ENCODE measurements at places on chromosomes 1 and 21.
A peak's percentile ranks its signal among the peaks of the same experiment; 100 is the strongest.

GRCh38 chr21:37452227-37452626, 85.7 kb downstream of the DYRK1A start:
- DNase-seq = no peak

GRCh38 chr1:119978018-119978505, 81.7 kb upstream of the ADAM30 start:
- DNase-seq = no peak

DNA sequence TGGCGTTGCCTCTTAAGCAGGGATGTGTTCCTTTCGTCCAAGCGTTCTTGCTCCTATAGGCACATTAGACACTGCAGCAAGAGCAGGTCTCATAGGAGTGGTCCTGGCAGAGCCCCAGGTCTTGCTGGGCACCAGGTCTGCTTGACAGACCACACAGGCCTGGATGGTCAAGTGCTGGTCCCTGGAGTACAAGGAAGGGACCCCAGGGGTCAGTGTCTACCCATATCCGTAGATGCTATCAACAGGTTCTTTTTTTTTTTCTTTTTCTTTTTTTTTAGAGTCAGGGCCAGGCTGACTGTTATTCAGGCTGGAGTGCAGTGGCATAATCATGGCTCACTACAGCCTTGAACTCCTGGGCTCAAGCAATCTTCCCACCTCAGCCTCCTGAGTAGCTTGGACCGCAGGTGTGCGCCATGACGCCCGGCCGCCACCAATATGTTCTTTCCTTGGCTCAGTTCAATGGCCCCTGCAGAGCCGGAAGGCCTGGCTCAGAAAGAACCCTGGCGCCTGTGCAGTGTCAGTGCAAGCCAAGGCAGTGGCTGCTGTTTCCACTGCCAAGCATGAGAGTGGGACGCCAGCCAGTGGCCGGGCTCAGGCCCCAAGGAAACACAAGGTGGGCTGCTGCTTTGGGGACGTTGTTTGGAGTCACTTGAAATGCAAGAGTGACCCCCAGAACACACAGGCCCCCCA, 10.0 kb upstream of the TNFRSF8 start:
- DNase-seq = no peak

- DNase-seq = no peak
Measured at GRCh38 chr1:32965251-32965747, 690 bp upstream of the RNF19B start.

DNA sequence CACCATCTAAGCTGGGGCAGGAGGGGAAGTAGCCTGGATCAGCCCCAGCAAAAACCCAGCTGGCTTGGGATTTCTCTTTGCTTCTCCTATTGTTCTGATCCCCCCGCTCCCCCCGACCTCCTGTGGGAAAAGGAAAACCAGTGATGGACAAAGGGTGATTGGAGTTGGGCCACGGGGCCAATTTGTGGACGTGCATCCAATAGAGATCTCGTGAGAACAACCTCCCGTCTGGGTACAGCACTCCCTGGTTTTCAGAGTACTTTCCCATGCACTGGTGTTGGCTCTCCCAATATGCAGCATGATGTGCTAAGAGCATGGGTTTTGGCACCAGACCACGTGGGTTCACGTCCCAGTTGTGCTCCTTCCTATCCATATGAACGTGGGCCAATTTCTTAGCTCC, 9.0 kb downstream of the BLACAT1 start:
- no peak for DNase-seq

GRCh38 chr1:165747632-165748447, 20.8 kb downstream of the TMCO1 start:
- DNase-seq = no peak

DNA sequence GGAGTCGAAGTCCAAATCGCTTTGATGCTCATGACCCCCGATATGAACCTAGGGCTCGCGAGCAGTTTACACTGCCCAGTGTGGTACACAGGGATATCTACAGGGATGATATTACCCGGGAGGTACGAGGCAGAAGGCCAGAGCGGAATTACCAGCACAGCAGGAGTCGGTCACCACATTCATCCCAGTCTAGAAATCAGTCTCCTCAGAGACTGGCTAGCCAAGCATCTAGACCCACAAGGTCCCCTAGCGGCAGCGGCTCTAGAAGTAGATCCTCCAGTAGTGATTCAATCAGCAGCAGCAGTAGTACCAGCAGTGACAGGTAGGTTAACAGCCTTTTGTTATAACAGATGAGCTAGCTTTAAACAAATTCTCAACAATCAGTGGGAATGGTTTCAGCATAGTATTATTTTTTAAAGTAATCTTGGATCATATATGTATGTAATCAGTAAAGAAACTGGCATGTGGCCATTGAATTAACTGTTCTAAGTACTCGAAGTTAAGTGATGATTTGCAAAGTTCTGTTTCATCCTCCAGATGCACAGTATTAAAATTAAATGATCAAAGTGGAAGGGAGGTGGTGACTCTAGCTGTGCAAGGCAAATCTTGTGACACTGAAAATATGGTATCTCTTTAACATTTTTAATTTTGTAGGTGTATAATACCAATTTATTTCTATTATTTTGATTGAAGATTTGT, 29.0 kb downstream of the SPEN start:
- DNase-seq = no peak

DNA sequence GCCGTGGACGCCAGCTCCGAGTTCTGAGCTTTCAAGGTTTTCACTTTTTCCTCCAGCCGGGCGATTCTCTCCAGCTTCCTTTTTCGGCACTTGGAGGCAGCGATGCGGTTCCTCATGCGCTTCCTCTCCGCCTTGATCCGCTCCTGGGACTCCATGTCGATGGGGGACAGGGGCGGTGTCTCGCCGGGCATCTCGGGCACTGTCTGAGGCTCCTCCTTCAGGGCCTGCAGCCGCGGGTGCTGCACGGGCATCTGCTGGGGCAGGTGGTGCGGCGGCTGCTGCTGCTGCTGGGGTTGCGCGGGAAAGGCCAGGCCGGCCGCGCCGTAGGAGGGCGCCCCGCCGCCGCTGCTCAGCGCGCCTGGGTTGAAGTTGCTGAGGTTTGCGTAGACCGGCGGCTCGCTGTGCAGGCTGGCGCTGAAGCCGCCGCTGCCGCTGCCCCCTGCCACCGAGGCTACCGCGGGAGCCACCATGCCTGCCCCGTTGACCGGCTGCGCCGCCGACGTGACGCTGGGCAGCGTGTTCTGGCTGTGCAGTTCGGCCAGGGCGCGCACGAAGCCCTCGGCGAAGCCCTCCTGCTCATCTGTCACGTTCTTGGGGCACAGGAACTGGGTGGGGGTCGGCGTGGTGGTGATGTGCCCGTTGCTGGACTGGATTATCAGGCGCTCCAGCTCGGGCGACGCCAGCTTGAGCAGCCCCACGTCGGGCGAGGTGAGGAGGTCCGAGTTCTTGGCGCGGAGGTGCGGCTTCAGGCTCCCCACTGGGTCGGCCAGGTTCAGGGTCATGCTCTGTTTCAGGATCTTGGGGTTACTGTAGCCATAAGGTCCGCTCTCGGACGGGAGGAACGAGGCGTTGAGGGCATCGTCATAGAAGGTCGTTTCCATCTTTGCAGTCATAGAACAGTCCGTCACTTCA, 1.4 kb downstream of the JUN start:
- DNase-seq = peak; percentile 45

DNA sequence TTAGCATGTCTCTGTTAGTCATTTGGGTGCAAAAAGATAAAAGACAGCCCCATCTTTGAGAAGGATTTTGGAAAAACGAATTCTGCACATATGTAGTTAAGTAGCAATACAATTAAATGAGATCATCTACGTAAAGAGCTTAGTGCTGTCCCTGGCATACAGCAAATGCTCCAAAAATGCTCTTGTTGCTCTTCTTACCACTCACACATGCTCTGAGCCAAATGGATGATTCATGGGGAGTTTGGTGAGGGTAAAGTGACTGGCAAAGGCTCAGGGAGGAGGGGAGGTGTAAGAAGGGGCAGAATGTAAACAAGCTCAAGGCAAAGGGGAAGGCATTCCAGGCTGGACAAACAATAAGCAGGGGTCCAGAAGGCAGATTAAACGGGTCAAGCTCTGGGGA, 191.9 kb downstream of the AK5 start:
- DNase-seq = no peak

DNA sequence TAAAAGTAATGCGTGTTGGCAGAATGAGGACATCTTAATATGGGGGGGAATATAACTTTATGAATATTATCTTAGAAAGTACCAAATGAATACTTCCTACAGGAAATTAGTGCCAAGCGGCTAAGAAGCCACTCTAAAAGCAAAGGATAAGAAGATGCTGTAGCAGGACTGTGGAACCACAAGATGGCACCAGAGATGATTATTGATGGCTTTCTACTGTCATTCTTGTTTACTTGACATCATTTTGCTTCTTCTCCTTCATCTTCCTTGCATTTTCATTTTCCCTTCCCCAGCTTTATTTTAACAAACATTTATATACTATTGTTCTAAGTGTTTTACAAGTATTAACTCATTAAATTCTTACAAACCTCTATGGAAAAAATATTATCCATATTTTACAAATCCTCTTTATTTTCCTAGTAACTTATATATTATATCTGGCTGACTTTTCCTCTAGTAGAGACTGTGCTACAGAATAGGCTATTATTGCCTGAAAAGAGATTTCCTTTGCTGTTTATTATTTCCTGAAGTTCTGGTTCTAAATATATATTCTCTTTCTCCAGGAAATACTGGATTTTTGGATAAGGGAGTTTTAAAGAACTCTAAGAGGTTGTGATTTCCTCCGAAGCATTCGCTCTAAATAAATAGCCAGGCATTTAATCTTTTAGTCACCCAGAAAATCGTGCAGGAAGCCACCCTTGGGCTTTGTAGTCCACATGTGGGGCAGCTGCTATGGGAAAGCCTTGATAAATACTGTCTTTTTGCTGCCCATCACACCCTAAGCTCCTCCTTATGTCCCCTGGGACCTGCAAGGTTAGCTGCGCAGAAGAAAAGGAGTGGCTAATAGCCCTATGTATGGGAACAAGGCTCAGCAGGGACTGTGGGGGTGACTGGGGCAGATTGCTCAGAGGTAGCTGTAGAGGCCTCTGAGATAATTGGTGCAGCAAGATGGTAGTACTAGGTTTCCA, 69.8 kb downstream of the TPR start:
- DNase-seq = peak; percentile 31

GRCh38 chr1:93374334-93375106, 28.8 kb downstream of the DR1 start:
- DNase-seq = no peak
